Activated naive CD8-positive, alpha-beta T cell treated with anti-CD3 and anti-CD28 coated beads, Interleukin-2, amount 50 U/mL, for 24 hours (primary cell): ENCODE measurements at places on chromosomes 6 and 20.
A peak's percentile ranks its signal among the peaks of the same experiment; 100 is the strongest.

- H3K27me3 ChIP-seq, result no peaks in the 10 kb centered on the region
- peak overlapping the region; percentile 84 for H3K27ac ChIP-seq
- DNase-seq, result peak; percentile 41
- H3K4me3 ChIP-seq, result peak overlapping the region; percentile 77
- no peaks in the 10 kb centered on the region for H3K36me3 ChIP-seq
These were observed 61.9 kb downstream of the GPR6 start for GRCh38 chr6:110039981-110040383.

DNA sequence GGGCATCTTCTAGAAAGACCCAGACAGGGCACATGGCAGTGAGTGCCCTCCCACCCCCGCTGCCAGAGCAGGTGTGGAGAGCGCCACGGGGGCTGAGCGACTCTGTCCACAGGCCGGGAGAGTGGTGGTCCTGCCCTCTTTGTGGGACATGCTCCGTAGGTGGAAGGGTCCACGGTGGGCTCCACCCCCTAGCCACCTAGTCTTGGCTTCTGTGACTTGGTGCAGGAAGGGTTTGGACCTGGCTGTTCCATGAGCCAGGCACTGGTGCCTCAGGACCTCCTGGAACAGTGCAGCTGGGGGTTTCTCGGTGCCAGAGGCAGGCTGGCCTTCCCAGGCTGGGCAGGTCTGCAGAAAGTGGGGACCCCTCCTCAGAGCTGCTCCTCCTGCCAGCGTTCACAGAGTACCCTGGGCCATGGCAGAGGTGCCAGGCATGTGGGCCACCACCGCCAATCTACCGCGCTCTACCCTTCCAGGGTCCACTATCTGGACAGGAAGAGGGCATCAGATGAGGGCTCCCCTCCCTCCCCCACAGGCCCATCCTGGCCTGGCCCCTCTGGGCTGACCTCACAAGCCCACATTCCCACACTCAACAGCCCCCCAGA, 23.0 kb downstream of the SLCO4A1 start:
- H3K27ac ChIP-seq, result no peak overlapping the region
- H3K4me1 ChIP-seq, result no peaks in the 10 kb centered on the region
- H3K36me3 ChIP-seq, result peaks cover 19% of the 10 kb centered on the region
- H3K4me3 ChIP-seq, result no peak overlapping the region

DNA sequence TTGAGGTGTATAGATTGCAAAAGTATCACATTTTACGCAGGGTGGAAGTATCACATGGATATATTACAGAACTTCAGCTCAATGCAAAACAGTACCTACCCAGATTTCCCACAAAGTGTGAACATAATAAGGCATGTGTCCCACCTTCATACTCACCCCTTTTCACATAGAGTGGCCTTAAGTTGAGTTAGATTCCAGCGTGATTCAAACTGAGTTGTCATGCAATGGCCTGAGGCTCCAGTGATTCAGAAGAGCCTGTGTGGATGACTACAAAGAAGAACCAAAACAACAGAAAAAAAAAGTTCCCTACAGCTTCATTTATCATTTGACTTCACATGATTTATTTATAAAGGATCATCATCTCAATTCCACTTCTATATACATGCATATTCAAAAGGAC, 309.7 kb downstream of the SLC35F1 start:
- no peaks in the 10 kb centered on the region for H3K36me3 ChIP-seq
- H3K4me3 ChIP-seq, result no peak overlapping the region
- peaks cover 2% of the 10 kb centered on the region for H3K27me3 ChIP-seq
- H3K4me1 ChIP-seq, result no peaks in the 10 kb centered on the region
- no peak for DNase-seq
- no peak overlapping the region for H3K27ac ChIP-seq

DNA sequence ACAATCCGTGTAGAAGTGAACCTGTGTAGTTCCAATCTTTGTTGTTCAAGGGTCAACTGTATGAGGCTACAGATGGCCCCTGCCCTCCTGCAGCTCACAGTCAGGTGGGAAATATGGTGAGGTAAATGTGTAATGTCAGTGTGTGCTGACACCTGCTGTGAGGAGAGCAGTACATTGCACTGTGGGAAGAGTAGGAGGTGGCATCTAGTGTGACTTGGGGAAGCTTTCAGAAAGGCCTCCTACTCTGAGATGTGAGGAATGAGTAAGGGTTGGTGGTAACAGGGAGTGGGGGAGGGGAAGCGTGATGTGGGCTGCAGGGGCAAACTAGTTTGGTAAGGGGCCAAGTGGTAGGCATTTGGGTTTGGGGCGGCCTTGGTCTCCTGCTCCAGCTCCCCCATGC, 188.8 kb downstream of the FARS2 start:
- peaks cover 8% of the 10 kb centered on the region for H3K36me3 ChIP-seq
- peaks cover 2% of the 10 kb centered on the region for H3K4me1 ChIP-seq
- H3K4me3 ChIP-seq, result no peak overlapping the region
- DNase-seq, result no peak

DNA sequence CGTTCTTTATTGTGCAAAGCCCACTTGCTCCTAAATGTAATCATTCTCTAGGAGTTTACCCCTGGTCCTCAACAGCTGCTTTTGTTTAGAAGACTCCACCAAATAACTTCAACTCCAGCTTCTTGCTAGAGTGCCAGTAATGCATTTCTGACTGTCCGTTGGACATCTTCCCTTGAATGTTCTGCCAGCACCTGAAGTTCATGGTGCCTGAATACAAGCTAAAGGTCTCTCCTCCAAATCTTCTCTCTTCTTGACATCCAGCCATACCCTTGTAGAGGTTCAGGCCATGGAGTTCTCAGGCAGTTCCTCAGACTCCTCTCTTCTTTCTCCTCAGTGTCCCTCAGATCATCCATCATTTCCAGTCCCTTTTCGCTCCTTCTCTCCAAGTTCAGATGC, 21.7 kb downstream of the PHACTR2 start:
- DNase-seq, result no peak
- no peaks in the 10 kb centered on the region for H3K36me3 ChIP-seq
- no peak overlapping the region for H3K27ac ChIP-seq
- H3K4me1 ChIP-seq, result peaks cover 21% of the 10 kb centered on the region
- no peak overlapping the region for H3K4me3 ChIP-seq

GRCh38 chr20:35199740-35200139, 26.8 kb upstream of the MMP24 start:
- no peaks in the 10 kb centered on the region for H3K27me3 ChIP-seq
- peaks cover 20% of the 10 kb centered on the region for H3K36me3 ChIP-seq
- no peaks in the 10 kb centered on the region for H3K4me1 ChIP-seq
- no peak overlapping the region for H3K4me3 ChIP-seq

- H3K27ac ChIP-seq, result no peak overlapping the region
- DNase-seq, result no peak
- no peaks in the 10 kb centered on the region for H3K36me3 ChIP-seq
- H3K27me3 ChIP-seq, result no peaks in the 10 kb centered on the region
- H3K4me1 ChIP-seq, result peaks cover 4% of the 10 kb centered on the region
These were observed 219.5 kb downstream of the HACE1 start for GRCh38 chr6:104640150-104640700.

DNA sequence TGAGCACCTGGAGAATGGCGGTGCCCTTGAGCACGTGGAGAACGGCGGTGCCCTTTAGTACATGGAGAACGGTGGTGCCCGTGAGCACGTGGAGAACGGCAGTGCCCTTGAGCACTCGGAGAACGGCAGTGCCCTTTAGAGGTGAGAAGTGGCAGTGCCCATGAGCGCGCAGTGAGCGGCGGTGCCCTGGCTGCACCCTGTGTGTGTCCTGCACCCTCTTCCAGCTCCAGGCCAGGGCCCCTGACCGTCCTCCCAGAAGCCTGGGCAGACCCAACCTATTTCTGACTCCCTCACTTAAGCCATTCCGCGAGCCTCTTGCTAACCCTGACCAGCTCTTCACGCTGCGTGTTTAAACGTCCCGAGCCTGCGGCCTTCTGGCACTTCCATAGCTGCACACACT, 151.3 kb downstream of the DLL1 start:
- no peaks in the 10 kb centered on the region for H3K27me3 ChIP-seq
- no peak for DNase-seq
- peaks cover 2% of the 10 kb centered on the region for H3K4me1 ChIP-seq

GRCh38 chr20:32505723-32506473, 79.2 kb downstream of the NOL4L start:
- peaks cover 14% of the 10 kb centered on the region for H3K36me3 ChIP-seq
- peaks cover 75% of the 10 kb centered on the region for H3K4me1 ChIP-seq
- H3K4me3 ChIP-seq, result no peak overlapping the region

- H3K27me3 ChIP-seq, result peaks cover 16% of the 10 kb centered on the region
- no peak for DNase-seq
- H3K36me3 ChIP-seq, result no peaks in the 10 kb centered on the region
- H3K4me1 ChIP-seq, result no peaks in the 10 kb centered on the region
These were observed 19.0 kb downstream of the RCAN2 start for GRCh38 chr6:46472243-46472642.

DNA sequence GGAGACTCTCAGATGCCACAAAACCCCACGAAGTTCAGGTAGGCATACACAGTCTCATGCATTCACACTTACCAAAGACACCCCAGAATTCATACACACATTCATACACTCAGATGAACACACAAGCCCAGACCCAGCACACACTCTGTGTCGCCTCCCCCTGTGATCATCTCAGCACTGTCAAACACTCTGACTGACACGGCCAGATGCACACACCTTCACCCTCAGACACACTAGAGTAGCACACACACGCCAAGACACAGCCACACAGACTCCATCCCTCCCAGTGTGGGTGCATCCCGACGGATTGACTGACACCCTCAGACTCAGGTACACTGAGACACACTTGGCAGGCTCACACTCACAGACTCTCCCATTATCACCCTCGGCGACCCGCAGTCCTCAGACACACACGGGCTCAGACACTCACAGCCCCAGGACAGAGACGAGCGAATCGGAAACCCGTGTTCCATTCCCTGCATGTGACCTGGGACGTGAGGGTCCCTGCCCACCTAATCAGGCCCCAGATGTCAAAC, 872 bp upstream of the RIMS4 start:
- no peak for DNase-seq
- H3K36me3 ChIP-seq, result no peaks in the 10 kb centered on the region
- H3K27ac ChIP-seq, result no peak overlapping the region
- H3K4me3 ChIP-seq, result peak overlapping the region; percentile 34
- H3K27me3 ChIP-seq, result peaks cover 54% of the 10 kb centered on the region

DNA sequence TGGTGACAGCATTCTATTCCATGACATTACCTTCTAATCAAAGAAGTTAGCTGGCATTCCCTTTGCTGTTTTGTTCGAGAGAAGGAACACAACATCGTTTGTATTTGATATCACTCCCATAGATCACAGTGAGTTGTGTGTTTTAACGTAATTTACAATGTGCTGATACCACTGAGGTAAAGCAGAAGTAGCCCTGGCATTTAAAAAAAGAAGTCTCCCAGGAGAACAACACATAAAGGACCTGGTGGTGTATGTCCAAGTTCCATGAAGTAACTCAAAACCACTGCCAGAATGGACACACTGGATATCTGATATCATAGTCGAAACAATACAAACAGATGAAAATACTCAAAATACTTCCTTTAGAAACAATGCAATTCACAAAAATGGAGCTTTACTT, 351.7 kb downstream of the RNGTT start:
- H3K4me1 ChIP-seq, result peaks cover 7% of the 10 kb centered on the region
- peaks cover 37% of the 10 kb centered on the region for H3K36me3 ChIP-seq
- no peak overlapping the region for H3K27ac ChIP-seq
- H3K27me3 ChIP-seq, result no peaks in the 10 kb centered on the region
- DNase-seq, result no peak

- DNase-seq, result no peak
- no peak overlapping the region for H3K27ac ChIP-seq
- peaks cover 20% of the 10 kb centered on the region for H3K27me3 ChIP-seq
- H3K36me3 ChIP-seq, result no peaks in the 10 kb centered on the region
These were observed 64.6 kb upstream of the PTPN1 start for GRCh38 chr20:50445354-50446151.

DNA sequence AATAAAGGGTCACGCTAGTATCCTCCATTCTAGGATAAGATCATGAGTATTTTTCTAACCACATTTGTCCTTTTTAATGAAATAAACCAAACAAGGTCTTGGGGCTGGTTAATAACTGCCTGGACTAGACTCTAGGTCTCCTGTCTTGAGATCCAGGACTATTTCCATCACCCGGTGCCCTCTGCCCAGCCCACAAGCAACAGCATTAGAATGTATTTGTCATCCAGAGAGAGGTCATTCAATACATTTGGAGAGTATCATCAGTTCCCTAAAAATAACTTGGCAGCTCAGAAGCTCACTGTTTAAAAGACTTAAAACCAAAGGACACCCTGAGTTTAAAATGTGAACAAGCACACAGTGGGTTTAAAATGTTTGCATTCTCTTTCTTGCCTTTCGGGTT, 4.4 kb upstream of the RBM24 start:
- no peak for DNase-seq
- no peak overlapping the region for H3K27ac ChIP-seq
- peaks cover 4% of the 10 kb centered on the region for H3K4me1 ChIP-seq
- no peak overlapping the region for H3K4me3 ChIP-seq

GRCh38 chr20:64207641-64208590, 43.7 kb downstream of the MYT1 start:
- no peak overlapping the region for H3K4me3 ChIP-seq
- no peaks in the 10 kb centered on the region for H3K27me3 ChIP-seq
- no peak overlapping the region for H3K27ac ChIP-seq
- H3K36me3 ChIP-seq, result no peaks in the 10 kb centered on the region
- DNase-seq, result no peak
- no peaks in the 10 kb centered on the region for H3K4me1 ChIP-seq

DNA sequence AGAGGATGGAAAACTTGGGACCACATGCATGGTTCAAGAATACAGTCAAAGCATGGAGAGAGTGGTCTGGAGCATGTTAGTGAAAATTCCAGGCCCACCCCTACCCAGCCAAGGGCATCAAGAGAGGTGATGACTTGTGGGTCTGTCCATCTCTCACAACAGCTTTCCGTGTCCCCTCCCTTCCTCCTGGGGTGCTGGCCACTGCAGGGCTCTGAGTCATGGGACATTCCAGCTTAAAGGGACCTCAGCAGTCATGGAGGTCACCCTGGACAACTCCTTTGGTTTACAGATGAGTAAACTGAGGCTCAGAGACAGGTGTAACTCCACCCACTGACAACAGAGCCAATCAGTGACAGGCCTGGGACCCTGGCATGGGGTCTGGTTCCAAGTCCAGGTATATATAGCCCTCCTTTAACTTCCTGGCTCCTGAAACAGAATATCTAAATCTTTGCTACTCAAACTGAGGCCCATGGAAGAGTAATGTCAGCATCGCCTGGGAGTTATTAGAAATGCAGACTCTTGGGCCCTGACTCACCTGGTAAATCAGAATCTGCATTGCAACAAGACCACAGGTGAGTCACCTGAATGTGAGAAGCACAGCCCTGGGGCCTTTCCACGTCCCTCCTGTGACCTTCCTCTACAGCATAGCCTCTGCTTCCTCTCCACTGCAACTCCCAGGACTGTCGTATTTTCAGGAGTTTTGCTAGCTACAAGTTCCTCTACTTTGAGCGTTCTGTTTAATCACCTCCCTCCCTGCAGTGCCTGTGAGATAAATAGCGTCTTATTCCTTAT, 170.2 kb downstream of the ZDHHC14 start:
- no peak overlapping the region for H3K27ac ChIP-seq
- H3K36me3 ChIP-seq, result peaks cover 4% of the 10 kb centered on the region
- H3K27me3 ChIP-seq, result peaks cover 2% of the 10 kb centered on the region
- no peak overlapping the region for H3K4me3 ChIP-seq

- H3K4me1 ChIP-seq, result peaks cover under 1% of the 10 kb centered on the region
- no peak overlapping the region for H3K27ac ChIP-seq
- no peaks in the 10 kb centered on the region for H3K36me3 ChIP-seq
- DNase-seq, result no peak
- no peak overlapping the region for H3K4me3 ChIP-seq
- peaks cover 13% of the 10 kb centered on the region for H3K27me3 ChIP-seq
These were observed 220.7 kb upstream of the CITED2 start for GRCh38 chr6:139595183-139595582.
